AG04450 (cell line): ENCODE measurements at places on chromosomes 1 and 21.

- no peak for DNase-seq
Measured at GRCh38 chr1:84344286-84344685, 42.8 kb downstream of the SAMD13 start.

DNA sequence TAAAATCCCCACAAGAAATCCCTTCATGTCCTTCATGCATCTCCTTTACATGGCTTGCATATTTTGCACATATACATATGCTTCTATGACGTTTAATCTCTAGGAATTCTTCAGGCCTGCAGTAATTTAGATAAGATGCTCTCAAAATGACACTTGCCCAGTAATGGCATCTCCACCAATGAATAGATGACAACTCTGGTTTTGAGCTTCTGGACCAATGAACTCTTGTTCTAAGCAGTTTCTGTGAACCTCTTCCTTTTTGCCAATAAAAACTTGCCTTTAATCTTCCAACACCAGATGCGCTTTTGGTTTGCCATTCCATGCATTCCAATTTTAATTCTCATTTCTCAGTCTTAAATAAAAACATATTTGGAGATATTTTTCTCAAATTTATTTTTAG, 189.8 kb upstream of the OLFM3 start:
- no peak for DNase-seq

GRCh38 chr1:45906883-45907282, 103.5 kb downstream of the MAST2 start:
- DNase-seq, result no peak

DNA sequence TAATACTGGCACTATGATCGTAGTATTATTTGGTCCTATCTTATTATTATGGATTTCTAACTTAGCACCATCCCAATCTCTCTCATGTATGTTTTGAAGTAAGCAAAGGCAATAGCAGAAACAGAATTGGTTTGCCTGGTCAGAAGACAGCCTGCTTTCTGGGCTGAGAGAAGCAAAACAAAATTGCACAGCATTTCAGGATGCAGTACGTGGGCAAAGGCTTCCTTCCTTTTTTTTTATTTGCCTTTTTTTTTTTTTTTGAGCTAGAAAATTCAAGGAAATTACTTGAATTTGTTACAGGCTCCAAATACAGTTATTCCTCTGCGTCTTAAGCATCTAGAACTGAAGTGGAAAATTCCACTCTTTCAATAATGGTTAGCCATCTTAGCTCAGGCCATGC, 8.8 kb downstream of the CDA start:
- DNase-seq, result no peak

DNA sequence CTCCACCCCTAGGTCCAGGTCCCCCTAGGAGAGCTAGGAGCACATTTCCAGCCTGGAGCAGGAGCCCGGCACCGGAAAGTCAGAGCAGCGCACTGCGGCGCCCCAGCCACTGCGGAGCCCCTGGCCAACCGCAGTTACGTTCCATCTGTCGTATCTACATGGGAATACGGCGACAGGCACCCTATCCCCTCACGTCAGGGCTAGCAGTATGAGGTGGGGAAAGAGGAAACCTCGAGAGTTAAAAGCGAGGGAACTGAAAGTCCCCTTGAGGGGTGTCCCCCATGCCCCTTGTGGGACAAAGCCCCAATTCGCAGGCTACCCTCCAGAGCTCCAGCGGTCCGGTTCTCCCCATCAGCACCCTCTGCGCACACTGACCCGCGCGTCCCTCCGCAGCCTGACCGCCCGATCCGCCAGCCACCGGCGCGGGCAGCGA, 995 bp downstream of the COLGALT2 start:
- no peak for DNase-seq

GRCh38 chr1:169884634-169885033, 9.1 kb downstream of the SCYL3 start:
- DNase-seq, result no peak

GRCh38 chr1:10943991-10944730, 68.3 kb upstream of the TARDBP start:
- DNase-seq, result no peak

- no peak for DNase-seq
Measured at GRCh38 chr1:167670563-167670962, 40.5 kb downstream of the RCSD1 start.

GRCh38 chr1:180137776-180138175, 16.9 kb upstream of the QSOX1 start:
- DNase-seq, result no peak

DNA sequence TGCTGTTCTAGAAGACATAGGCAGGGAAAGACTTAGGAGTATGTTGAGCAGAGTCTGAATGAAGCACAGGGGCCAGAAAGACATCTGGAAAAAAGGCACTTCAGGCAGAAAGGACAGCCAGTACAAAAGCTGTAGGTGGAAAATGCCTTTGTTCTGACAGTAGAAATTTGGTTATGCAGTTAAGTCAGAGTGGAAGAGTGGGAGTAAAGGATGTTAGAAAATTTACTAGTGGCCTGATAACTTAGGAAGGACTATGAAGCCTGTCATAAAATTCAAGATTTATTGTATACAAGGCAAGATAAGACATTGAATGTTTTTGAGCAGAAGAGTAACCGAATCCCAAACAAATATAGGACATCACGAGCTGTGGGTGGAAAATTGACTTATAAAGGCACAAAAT, 987.9 kb downstream of the PLA2G4A start:
- no peak for DNase-seq

DNA sequence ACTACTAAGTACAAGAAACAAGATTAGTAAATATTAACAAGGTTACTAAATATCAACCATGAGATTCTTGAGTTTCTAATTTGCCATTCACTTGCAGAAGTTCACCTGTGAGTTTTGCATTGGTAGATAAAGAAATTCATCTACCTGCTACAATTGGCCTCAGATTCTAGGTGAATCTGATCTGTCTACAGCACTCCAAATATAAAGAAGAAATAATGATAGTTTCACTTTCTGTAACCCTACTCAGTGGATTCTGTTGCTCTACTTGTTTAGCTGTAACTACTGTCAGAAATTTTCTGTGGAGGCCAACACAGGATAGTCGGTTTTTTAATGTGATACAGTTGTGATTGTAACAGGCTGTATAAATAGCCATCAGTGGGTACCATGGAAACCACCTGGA, 118.6 kb downstream of the NR5A2 start:
- DNase-seq, result no peak

- DNase-seq, result no peak
Measured at GRCh38 chr21:32587651-32588050, 2.3 kb upstream of the TCP10L start.

DNA sequence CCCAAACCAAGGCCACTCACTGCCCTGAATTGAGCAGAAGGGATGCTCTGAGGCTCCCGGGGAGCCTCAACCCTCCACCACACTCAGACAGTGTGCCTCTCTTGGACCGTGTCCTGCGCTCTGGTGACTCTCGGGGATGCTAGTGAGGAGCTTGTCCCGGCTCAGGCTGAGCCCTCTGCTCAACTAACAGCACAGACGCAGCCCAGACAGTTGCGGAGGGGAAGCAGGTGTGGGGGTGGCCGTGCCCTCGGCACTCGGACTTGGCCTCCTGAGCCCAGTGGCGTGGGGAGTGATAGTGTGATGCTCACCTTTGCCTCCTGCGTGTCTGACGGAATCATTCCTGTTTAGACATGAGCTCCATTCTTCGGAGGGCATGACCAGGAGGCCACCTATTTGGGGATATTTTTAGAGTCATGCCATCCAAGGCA, 15.4 kb upstream of the SLC19A1 start:
- DNase-seq, result no peak

DNA sequence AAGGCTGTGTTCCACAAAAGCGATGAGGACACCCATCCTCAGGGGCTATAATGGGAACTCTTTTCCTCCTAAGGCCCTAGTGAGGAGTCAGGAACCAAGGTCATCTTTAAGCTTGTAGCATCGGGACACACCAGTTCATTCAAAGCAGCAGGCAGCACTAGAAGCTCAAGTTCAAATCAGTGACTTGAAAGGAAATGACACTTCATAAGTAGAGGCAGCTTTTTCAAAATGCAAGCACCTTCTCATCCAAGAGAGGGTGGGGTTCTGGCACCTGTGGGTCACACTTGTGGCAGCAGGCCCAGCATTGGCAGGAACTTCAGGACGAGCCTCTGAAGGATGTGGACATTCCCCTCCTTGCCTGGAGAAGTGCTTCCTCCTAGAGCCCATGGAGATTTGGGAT, 496.3 kb downstream of the KIF26B start:
- no peak for DNase-seq

DNA sequence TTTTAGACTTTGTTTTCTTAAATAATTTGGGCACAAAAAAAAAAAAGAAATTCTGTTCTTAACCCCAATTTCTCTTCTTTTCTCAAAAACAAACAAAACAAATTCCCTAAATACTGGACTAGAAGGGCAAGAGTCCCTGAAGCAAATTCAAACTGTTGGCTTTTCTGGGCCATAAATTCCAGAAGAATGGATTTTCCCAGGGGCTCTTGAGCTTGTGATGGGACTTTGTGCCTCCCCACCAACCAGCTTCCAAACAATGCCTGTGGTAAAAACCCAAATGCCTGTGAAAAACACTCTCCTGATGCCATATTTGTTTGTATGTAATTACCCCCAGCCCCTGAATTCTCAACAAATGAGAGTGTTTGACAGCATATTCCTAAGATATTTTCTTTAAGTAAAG, 55.4 kb downstream of the SGIP1 start:
- DNase-seq, result no peak

- DNase-seq, result no peak
Measured at GRCh38 chr21:46455575-46456385, 2.9 kb upstream of the DIP2A start.

GRCh38 chr1:8023287-8023994, 2.7 kb downstream of the ERRFI1 start:
- no peak for DNase-seq

GRCh38 chr1:201938440-201939035, 7.8 kb downstream of the LMOD1 start:
- DNase-seq, result no peak

GRCh38 chr1:64363111-64363510, 106.8 kb upstream of the CACHD1 start:
- no peak for DNase-seq

GRCh38 chr21:38401191-38401926, 96.9 kb downstream of the ERG start:
- no peak for DNase-seq

- no peak for DNase-seq
Measured at GRCh38 chr1:151967091-151967490, 26.6 kb downstream of the S100A10 start.

- DNase-seq, result no peak
Measured at GRCh38 chr1:42979896-42980800, 21.5 kb upstream of the SLC2A1 start.
